ENCODE measurements at places on chromosomes 1 and 21.

GRCh38 chr1:15231714-15232201, 15.3 kb upstream of the FHAD1 start:
- H3K36me3 ChIP-seq: no peaks in the 10 kb centered on the region
- DNase-seq: no peak
- H3K27ac ChIP-seq: peak overlapping the region; percentile 25
- no peaks in the 10 kb centered on the region for H3K27me3 ChIP-seq
- no peaks in the 10 kb centered on the region for H3K4me1 ChIP-seq

- DNase-seq: no peak
- no peak overlapping the region for H3K27ac ChIP-seq
- H3K36me3 ChIP-seq: peaks cover 67% of the 10 kb centered on the region
- peaks cover 15% of the 10 kb centered on the region for H3K4me1 ChIP-seq
Observed at GRCh38 chr21:44949161-44949778, 9.4 kb downstream of the SLX9 start.

DNA sequence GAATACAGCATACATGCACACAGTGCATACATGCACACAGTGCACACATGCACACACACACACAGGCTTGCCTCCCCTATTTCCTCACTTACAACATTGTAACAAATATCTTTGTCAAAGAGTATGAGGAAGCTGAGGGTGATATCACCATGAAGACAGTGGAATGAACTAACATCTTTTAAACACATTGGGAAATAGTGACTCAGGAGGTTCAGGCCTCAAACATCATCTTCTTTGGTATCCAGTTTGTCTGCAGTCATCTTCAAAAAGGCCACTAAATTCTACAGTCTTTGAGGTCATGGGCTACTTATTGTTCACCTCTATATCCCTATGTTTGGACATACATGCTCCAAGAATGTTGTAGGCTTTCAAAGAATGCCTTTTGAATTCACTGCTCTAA, 2.1 kb upstream of the LCE2B start:
- H3K27me3 ChIP-seq: peaks cover 7% of the 10 kb centered on the region
- H3K27ac ChIP-seq: no peak overlapping the region
- no peaks in the 10 kb centered on the region for H3K4me1 ChIP-seq
- no peak for DNase-seq
- H3K4me3 ChIP-seq: no peak overlapping the region

GRCh38 chr1:107981277-107981676, 16.3 kb upstream of the VAV3 start:
- H3K27me3 ChIP-seq: no peaks in the 10 kb centered on the region
- no peak overlapping the region for H3K4me3 ChIP-seq
- no peak overlapping the region for H3K27ac ChIP-seq
- DNase-seq: no peak
- H3K36me3 ChIP-seq: no peaks in the 10 kb centered on the region
- H3K4me1 ChIP-seq: no peaks in the 10 kb centered on the region

GRCh38 chr1:115492019-115492595, 149.7 kb upstream of the VANGL1 start:
- H3K36me3 ChIP-seq: no peaks in the 10 kb centered on the region
- no peaks in the 10 kb centered on the region for H3K4me1 ChIP-seq
- no peak overlapping the region for H3K4me3 ChIP-seq
- H3K27ac ChIP-seq: no peak overlapping the region
- no peak for DNase-seq

DNA sequence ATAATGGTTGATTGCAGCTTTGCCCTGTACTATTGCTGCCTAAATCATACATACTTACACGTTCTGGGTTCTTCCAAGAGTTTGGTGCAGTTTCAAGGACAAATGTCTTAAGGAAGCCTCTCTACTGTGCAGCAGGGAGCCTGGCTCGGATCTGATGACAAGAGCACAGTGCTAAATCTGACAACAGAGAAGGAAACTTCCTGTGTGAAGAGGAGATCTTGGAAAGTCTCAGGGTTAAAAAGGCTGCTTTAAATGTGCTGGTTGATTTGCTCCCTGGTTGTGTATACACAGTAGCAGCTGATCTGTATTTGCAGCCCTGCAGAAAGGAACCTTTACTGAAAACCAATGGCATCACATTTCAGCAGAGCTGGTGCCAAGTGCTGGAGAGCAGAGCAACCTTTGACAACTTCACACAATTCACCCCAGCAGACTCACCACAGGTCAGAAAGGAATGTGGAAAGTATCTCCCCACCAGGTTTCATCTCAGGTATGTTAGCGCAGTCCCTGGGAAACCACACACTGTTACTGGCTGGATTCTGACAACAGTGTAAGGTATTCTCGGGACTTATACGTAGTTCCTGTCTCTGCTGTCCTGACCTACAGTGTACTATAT, 355.0 kb upstream of the ESRRG start:
- H3K27me3 ChIP-seq: no peaks in the 10 kb centered on the region
- no peaks in the 10 kb centered on the region for H3K4me1 ChIP-seq
- peak; percentile 33 for DNase-seq

DNA sequence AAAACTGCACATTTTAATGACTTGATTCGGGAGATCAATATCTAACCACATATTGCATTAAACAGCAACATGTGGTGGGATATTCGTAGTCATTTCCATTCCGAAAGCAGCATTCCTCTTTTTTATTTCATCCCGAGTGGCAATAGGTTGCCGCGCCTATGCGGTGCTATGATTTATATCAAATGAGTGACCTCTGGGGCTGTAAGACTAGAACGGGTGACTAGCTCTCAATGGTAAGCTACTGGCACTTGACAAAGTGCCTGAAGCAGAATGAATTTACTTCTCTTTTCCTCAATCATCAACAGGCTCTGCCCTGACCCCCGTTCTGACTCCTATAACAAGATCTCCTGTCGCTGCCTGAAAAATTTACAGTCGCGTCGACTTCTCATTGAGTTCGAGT, 162.3 kb downstream of the ZNF281 start:
- no peaks in the 10 kb centered on the region for H3K36me3 ChIP-seq
- H3K4me1 ChIP-seq: peaks cover 8% of the 10 kb centered on the region
- peaks cover 8% of the 10 kb centered on the region for H3K27me3 ChIP-seq
- no peak for DNase-seq

GRCh38 chr1:178818416-178818815, 52.5 kb downstream of the ANGPTL1 start:
- no peak overlapping the region for H3K27ac ChIP-seq
- no peaks in the 10 kb centered on the region for H3K27me3 ChIP-seq
- DNase-seq: no peak

DNA sequence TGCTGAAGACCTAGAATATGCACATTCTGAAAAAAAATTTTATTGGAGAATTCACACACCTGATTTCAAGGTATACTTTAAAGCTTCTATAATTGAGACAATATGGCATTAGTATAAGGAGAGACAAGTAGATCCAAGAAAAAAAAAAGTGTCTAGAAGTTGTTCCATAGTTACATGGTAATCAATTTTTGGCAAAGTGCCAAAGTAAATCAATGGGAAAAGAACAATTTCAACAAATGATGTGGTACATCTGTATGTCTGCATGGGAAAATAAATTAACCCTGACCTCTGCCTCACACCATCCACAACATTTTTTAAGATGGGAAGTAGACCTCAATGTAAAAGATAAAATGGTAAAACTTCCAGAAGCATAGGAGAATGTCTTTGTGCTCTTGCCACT, 21.3 kb upstream of the BACH1 start:
- no peaks in the 10 kb centered on the region for H3K36me3 ChIP-seq
- no peak overlapping the region for H3K27ac ChIP-seq
- H3K27me3 ChIP-seq: no peaks in the 10 kb centered on the region
- no peak overlapping the region for H3K4me3 ChIP-seq

DNA sequence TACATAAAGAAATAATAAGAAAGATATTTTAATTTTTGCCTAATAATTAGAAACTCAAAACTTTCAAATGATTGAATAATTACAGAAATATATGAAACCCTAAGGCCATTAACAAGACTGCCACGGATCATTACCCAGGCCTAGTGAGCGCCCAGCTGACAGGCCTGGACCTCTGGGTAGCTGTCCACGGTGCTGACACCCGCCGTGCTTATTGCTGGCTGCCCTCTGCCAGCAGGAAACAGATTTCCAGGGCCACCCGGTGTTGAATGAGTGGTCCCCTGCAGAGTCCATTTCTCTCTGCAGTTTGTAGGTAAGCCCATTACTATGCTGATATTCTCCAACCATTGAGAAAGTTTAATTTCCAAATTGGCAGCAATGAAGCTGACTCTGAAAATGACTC, 254.4 kb upstream of the GJB5 start:
- no peaks in the 10 kb centered on the region for H3K36me3 ChIP-seq
- H3K27ac ChIP-seq: no peak overlapping the region
- no peaks in the 10 kb centered on the region for H3K27me3 ChIP-seq
- peak; percentile 16 for DNase-seq

- no peak for DNase-seq
- H3K4me1 ChIP-seq: no peaks in the 10 kb centered on the region
- no peaks in the 10 kb centered on the region for H3K36me3 ChIP-seq
Observed at GRCh38 chr1:11197359-11197758, 8.2 kb downstream of the ANGPTL7 start.

- H3K4me1 ChIP-seq: no peaks in the 10 kb centered on the region
- no peak for DNase-seq
- H3K36me3 ChIP-seq: no peaks in the 10 kb centered on the region
- no peak overlapping the region for H3K27ac ChIP-seq
- no peaks in the 10 kb centered on the region for H3K27me3 ChIP-seq
- no peak overlapping the region for H3K4me3 ChIP-seq
Observed at GRCh38 chr21:26691416-26691815, 118.3 kb upstream of the CYYR1 start.

- no peak overlapping the region for H3K27ac ChIP-seq
- no peaks in the 10 kb centered on the region for H3K36me3 ChIP-seq
- H3K4me1 ChIP-seq: no peaks in the 10 kb centered on the region
- H3K4me3 ChIP-seq: no peak overlapping the region
- no peak for DNase-seq
Observed at GRCh38 chr1:246795906-246796694, 71.9 kb downstream of the SCCPDH start.

DNA sequence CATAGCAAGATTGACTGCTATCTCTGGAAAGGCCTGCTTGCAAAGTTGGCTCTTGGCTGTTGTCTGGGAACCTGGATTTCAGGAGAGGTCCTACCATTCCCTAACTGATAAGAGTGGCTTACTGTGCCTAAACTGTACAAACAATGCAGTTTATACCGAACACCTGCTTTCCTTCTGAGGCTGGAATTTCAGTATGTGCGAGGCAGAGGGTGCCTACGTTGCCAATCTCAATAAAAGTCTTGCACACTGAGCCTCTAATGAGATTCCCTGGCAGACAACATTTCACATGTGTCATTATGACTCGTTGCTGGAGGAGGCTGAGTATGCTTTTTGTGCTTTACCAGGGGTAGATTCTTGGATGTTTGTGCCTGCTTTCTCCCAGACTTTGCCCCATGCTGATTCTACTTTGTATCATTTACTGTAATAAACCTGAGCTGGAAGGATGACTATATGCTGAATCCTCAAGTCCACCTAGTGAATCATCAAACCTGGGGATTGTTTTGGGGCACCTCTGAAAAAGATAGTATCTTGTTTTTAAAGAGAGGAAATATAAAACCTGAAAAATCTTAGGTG, 58.9 kb upstream of the GNG4 start:
- peaks cover 94% of the 10 kb centered on the region for H3K36me3 ChIP-seq
- no peak for DNase-seq
- H3K4me3 ChIP-seq: no peak overlapping the region
- H3K27me3 ChIP-seq: no peaks in the 10 kb centered on the region
- no peaks in the 10 kb centered on the region for H3K4me1 ChIP-seq
- H3K27ac ChIP-seq: no peak overlapping the region

- no peaks in the 10 kb centered on the region for H3K4me1 ChIP-seq
- no peaks in the 10 kb centered on the region for H3K36me3 ChIP-seq
- H3K27me3 ChIP-seq: no peaks in the 10 kb centered on the region
- DNase-seq: no peak
- H3K4me3 ChIP-seq: no peak overlapping the region
- no peak overlapping the region for H3K27ac ChIP-seq
Observed at GRCh38 chr1:95287825-95288224, 53.8 kb downstream of the RWDD3 start.

- H3K36me3 ChIP-seq: peaks cover 34% of the 10 kb centered on the region
- no peak for DNase-seq
- H3K27ac ChIP-seq: no peak overlapping the region
- no peaks in the 10 kb centered on the region for H3K27me3 ChIP-seq
Observed at GRCh38 chr1:179305450-179305849, 11.9 kb downstream of the SOAT1 start.

DNA sequence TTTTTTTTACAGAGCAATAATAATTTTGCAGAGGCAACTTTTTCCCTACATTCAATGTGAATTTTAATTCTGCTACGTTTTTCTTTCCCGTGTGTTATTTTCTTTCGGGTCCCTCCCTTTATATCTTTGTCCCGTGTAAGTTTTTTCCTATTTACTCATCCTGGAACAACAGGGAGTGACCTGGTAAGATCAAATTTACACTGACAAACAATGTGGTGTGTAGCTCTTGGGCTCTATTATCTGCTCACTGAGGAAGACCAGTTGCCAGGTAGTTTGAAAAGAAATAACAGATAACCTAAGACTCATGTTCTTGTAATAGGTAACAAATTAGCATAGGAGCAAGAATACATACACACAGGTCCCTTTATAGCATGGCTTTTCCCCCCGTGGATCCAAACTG, 33.7 kb upstream of the GUCA2A start:
- H3K27ac ChIP-seq: no peak overlapping the region
- DNase-seq: no peak
- no peak overlapping the region for H3K4me3 ChIP-seq
- no peaks in the 10 kb centered on the region for H3K4me1 ChIP-seq
- peaks cover 60% of the 10 kb centered on the region for H3K36me3 ChIP-seq
- no peaks in the 10 kb centered on the region for H3K27me3 ChIP-seq

- no peaks in the 10 kb centered on the region for H3K4me1 ChIP-seq
- no peaks in the 10 kb centered on the region for H3K36me3 ChIP-seq
- no peak for DNase-seq
- no peak overlapping the region for H3K4me3 ChIP-seq
- no peak overlapping the region for H3K27ac ChIP-seq
Observed at GRCh38 chr1:171420810-171421209, 64.5 kb upstream of the PRRC2C start.
